ENCODE measurements at places on chromosomes 1 and 21. TPM values are rescaled to one million over a fixed set of nuclear protein-coding genes. Genes with fewer than 3 reads are reported as not detected.
A peak's percentile ranks its signal among the peaks of the same experiment; 100 is the strongest.

DNA sequence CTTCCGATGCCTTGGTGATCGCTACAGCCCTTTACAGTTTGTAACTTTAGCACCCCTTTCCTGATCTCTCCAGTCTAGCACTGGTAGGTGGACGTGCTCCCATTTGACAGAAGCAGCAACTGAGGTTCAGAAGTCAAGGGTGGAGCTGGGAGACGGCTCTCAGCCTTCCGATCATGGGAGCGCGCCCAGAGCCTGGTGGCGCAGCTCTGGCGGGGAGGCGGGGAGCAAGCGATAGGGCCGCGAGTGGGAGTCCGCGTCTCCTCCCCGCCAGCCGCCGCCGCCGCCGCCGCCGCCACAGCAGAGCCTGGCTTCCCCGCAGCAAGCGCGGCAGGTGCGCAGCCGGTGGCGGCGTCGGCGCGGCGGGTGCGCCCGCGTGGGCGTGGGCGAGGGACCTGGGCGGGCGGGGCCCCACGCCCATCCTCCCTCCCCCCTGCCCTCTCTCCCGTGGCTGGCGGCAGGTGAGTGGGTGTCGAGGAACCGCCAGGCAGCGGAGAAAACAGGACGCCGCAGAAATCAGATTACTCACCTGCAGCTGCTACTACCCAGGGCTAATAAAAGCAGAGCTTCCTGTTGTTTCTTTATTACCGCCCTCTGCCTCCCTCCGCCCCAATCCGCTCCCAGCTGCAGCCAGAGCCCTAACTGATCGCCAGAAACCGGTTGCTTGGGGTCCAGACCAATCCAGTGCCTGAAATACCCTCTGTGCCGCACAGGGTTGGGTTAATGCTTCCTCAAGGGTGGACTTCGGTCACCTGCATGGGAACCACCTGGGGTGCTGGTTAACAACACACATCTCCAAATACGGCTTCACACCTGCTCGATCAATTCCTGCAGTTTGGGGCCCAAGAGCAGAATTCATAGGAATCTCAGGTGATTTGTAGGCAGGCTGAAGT is 60.2 kb upstream of the ID3 start:
- H3K4me3 ChIP-seq = peak overlapping the region; percentile 81
- H3K27me3 ChIP-seq = no peaks in the 10 kb centered on the region
- H3K27ac ChIP-seq = peak overlapping the region; percentile 61
- peaks cover 4% of the 10 kb centered on the region for H3K36me3 ChIP-seq
- peak; percentile 70 for DNase-seq
- peaks cover 55% of the 10 kb centered on the region for H3K4me1 ChIP-seq

- no peak overlapping the region for H3K4me3 ChIP-seq
- H3K36me3 ChIP-seq = no peaks in the 10 kb centered on the region
- peaks cover 6% of the 10 kb centered on the region for H3K4me1 ChIP-seq
- no peaks in the 10 kb centered on the region for H3K27me3 ChIP-seq
- no peak overlapping the region for H3K27ac ChIP-seq
Observed at GRCh38 chr1:16126160-16126559, 29.7 kb downstream of the EPHA2 start.

GRCh38 chr1:41576206-41576605 is 91.7 kb upstream of the EDN2 start:
- H3K4me3 ChIP-seq = no peak overlapping the region
- peaks cover 12% of the 10 kb centered on the region for H3K4me1 ChIP-seq
- H3K36me3 ChIP-seq = peaks cover 10% of the 10 kb centered on the region
- H3K27ac ChIP-seq = no peak overlapping the region
- DNase-seq = no peak

DNA sequence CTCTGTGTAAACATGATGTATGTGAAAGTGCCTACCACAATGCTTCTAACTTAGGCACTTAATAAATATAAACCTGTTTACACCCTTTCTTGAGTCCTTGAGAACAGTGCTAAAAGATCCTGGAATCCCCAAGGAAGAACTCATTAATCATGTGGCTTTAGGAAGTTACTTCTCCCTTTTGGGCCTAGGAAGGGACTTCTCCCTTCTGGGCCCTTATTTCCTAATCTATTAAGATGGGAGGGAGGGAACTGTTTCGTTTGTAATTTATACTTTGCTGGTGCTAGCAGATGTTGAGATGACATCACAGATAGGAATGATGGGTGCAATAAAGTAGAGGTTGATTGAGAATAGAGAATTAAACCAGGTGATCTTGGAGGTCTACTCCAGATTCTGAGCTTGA is 1.2 kb downstream of the BTF3L4 start:
- H3K27ac ChIP-seq = peak overlapping the region; percentile 97
- no peaks in the 10 kb centered on the region for H3K27me3 ChIP-seq
- H3K36me3 ChIP-seq = peaks cover 17% of the 10 kb centered on the region
- peaks cover 38% of the 10 kb centered on the region for H3K4me1 ChIP-seq
- peak overlapping the region; percentile 99 for H3K4me3 ChIP-seq

- DNase-seq = no peak
- H3K27me3 ChIP-seq = peaks cover 6% of the 10 kb centered on the region
- H3K27ac ChIP-seq = no peak overlapping the region
- H3K4me3 ChIP-seq = no peak overlapping the region
- H3K36me3 ChIP-seq = no peaks in the 10 kb centered on the region
Observed at GRCh38 chr1:204712708-204713430, 27.3 kb upstream of the LRRN2 start.

- H3K4me3 ChIP-seq = no peak overlapping the region
- H3K27me3 ChIP-seq = peaks cover 8% of the 10 kb centered on the region
- H3K36me3 ChIP-seq = no peaks in the 10 kb centered on the region
Observed at GRCh38 chr1:165816157-165816556, 11.3 kb upstream of the UCK2 start.

GRCh38 chr1:17885663-17886320 is 130.7 kb downstream of the ACTL8 start:
- DNase-seq = no peak
- H3K27me3 ChIP-seq = peaks cover 6% of the 10 kb centered on the region
- H3K27ac ChIP-seq = no peak overlapping the region

DNA sequence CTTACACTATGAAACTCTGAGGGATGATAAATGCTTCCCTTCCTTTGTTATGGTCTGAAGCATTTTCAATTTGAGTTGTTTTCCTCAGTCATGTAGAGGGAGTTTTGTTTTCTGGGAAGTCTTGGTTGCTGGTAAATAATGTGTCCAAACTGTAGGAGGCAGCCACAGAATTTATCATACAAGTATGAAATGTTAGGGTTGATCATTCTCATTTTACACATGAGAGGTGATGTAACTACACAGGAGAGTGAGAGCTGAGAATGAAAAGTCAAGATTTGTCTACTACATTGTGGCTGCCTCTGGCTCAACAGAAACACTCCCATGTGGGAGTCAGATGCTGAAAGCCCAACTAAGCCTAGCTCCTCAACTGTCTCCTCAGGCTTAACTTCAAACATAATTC is 182.5 kb upstream of the SGIP1 start:
- peak overlapping the region; percentile 49 for H3K4me3 ChIP-seq
- H3K36me3 ChIP-seq = peaks cover 32% of the 10 kb centered on the region
- H3K4me1 ChIP-seq = peaks cover 73% of the 10 kb centered on the region
- peak overlapping the region; percentile 74 for H3K27ac ChIP-seq
- H3K27me3 ChIP-seq = no peaks in the 10 kb centered on the region
- DNase-seq = no peak

- no peak overlapping the region for H3K27ac ChIP-seq
- peaks cover 14% of the 10 kb centered on the region for H3K36me3 ChIP-seq
- peaks cover 21% of the 10 kb centered on the region for H3K4me1 ChIP-seq
- peak overlapping the region; percentile 86 for H3K4me3 ChIP-seq
- H3K27me3 ChIP-seq = peaks cover 7% of the 10 kb centered on the region
- no peak for DNase-seq
Observed at GRCh38 chr1:247077876-247078257, 744 bp downstream of the ZNF670 start.

- H3K27ac ChIP-seq = no peak overlapping the region
- H3K4me1 ChIP-seq = peaks cover 10% of the 10 kb centered on the region
- DNase-seq = no peak
- H3K27me3 ChIP-seq = no peaks in the 10 kb centered on the region
- H3K4me3 ChIP-seq = no peak overlapping the region
Observed at GRCh38 chr1:156471496-156472490, 28.8 kb downstream of the MEF2D start.

DNA sequence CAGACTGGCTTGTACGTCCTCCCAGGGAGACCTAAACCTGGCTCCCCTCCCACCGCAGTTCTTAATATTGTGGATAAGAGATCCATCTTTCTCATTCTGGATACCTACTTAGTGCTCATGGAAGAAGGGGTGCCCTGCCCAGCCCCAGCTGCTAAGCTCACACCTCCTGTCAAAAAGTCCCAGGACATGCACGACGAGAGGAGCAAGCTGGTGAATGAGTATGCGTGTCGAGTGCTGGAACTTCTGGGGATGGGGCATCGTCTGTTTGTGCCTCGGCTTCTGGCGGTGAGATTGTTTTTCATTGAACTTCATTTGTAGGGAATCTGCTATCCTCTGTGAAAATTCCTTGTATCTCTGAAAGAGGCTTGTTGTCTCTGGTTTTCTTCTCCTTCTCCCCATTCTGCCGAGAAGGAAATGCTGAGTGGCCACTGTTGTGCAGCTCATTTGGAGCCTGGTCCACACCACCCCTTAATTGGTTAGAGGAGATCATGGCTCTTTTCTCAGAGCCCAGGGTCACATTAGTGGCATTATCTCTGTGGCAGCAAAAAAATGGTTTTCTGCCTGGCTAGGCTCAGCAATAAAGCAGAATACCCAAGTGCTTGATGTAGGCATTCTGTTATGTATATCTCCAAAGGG is 199.4 kb upstream of the CACYBP start:
- peak; percentile 39 for DNase-seq
- no peaks in the 10 kb centered on the region for H3K27me3 ChIP-seq
- H3K27ac ChIP-seq = no peak overlapping the region
- H3K4me3 ChIP-seq = no peak overlapping the region
- H3K4me1 ChIP-seq = peaks cover 4% of the 10 kb centered on the region

CFAP57 gene
- total RNA-seq = not detected

GREM2 gene
- not detected for total RNA-seq

SPATA21 gene
- not detected for total RNA-seq

RNF186 gene
- total RNA-seq = not detected

SLC9A1 gene
- 23.7 TPM for total RNA-seq

ALX3 gene
- not detected for total RNA-seq

RORC gene
- total RNA-seq = 1.4 TPM
